Activated effector memory CD4-positive, alpha-beta T cell treated with Interleukin-2 at 50 U/mL for 16 hours (primary cell): ENCODE measurements at places on chromosomes 16 and 17.

- DNase-seq = no peak
Observed at GRCh38 chr17:81066072-81066471, 31.1 kb downstream of the BAIAP2 start.

- no peak for DNase-seq
Observed at GRCh38 chr17:73293031-73293430, 18.8 kb downstream of the CDC42EP4 start.

- DNase-seq = no peak
Observed at GRCh38 chr17:66637491-66637890, 197.4 kb upstream of the CACNG5 start.

DNA sequence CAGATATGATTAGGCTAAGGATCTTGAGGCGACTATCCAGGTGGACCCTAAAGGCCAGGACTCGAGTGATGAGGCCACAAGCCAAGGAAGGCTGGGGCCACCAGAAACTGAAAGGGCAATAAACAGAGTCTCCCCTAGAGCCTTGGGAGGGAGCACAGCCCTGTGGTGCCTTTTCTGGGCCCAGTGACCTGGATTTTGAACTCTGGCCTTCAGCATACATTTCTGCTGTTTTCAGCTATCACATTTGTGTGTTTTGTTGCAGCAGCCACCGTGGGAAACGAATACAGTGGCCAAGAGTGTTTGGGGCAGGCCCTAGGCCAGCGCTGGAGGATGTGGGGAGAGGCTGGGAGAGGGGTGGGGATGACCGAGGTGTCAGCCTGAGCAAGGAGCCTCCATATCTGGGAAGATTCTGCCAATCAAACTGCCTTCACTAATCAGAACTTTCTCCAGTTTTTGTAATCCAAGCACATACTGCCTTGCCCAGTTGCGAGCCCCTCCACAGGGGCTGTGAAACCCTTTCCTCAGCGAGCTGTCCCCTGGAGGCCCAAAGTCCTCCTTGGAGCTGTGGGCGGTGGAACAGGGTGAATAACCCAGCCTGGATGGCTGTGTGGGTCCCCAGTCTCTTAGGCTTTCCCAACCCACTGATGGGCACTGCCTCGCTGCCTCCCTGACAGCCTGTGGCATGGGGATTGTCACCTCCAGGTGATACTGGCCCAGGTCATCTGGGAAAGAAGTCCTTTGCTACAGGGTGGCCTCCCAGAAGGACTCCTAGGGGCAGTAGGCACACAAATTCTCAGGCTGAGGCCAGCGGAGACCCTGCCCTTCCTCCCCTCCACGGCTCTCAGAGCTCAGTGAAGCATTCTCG is 16.8 kb downstream of the B9D1 start:
- DNase-seq = no peak

- no peak for DNase-seq
Observed at GRCh38 chr16:85381738-85382592, 231.2 kb upstream of the GSE1 start.

DNA sequence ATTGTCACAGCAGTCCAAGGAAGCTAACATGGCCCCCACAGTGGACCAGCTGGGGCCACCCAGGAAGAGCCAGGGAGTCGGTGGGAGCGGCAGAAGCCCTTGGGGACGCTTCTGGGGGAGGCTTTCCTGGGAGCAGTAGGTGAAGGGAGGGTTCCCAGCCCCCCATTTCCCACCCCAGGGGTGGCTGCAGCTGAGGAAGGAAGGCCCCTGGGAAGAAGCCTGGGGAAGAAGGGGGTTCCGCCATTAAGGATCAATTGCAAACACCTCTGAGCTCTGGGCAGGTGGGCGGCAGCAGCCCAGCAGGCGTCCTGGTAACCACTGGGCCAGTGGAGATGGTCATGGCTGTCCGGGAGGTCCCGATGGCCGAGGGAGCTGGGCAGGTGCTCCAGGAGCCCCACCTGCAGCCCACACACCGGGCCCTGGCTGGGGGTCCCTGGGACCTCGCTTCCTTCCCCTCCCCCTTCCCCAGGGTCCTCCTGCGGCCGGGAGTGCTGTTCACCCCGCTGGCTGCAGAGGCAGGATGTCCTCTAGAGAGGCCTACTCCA is 592 bp upstream of the PERCC1 start:
- DNase-seq = no peak

DNA sequence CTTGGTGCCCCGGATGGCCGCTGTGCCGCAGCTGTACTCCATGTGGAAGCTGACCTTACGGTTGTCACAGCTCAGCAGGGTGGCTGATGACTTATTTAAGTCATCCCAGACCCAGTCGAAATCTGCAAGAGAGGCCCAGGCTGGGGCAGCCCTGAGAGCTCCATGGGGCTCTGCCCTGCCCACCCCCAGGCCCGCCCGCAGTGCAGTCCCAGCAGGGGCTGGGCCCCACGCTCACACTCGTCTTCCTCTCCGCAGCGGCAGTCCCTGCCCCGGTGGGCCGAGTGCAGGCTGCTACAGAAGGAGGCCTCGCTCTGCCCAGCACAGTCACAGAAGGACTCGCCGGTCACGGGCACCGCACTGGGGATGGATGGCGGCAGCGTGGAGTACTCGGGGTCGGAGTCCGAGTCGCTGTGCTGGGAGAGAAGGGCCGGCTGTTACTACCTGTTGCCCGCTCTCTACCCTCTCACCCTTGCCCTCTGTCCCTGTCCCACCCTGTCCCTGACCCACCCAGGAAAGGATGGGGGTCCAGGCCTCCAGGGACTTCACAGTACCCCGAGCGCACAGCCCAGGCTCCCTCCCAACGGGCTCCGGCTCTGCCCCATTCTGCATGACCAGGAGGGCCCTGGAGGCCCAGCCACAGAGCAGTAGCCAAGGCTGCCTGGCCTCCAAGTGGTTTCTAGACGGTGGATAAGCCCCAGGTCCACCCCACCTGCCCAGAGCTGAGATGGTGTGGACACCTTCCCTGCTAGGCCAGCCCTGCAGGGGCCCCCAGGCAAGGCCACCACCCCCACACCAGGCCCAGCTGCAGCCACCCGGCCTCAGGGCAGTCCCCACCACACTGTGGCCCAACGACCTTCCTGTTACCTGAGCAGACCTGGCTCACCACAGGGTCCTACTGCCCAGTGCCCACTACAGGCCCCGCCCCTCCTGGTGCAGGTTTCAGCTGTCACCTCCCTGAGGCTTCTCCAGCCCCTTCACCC is 3.9 kb downstream of the SPSB3 start:
- no peak for DNase-seq
